Gastroesophageal sphincter (tissue), 4 donors: ENCODE measurements at places on chromosomes 2 and 18. TPM values are rescaled to one million over a fixed set of nuclear protein-coding genes. Genes with fewer than 3 reads are reported as not detected.

GRCh38 chr2:112482309-112483041 lies 519 bp downstream of the TTL start:
- ATAC-seq: peak; percentile 51

DNA sequence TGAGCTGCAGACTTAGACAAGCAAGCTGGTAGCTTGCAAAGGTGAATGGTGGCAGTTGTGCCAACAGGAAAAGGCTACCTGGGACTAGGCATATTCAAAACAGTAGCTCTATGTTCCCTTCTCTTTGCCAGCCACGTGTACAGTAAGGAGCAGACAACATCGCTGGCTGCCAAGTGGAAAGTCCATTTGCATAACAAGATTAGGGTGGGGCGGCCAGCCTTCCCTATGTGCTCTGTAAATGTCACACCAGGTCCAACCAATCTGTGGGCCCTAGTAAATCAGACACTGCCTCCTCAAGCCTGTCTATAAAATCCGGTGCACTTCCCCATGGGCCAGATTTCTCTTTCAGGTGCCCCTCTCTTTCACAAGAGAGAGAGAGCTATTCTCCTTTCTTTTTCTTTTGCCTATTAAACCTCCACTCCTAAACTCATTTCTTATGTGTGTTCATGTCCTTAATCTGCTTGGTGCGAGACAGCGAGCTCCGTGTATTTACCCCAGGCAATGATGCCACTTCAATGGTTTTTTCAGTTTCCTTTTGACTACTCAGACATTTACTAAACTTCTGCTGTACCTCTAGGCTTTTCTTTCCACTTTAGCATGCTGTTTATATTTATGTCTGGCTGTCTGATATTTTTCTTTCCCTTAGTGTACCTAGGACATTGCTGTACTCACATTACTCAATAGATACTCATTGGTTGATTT lies 297.4 kb upstream of the GCFC2 start:
- no peak for ATAC-seq

TSPYL6 gene
- total RNA-seq: not detected

GALM gene
- total RNA-seq: 10.9 TPM

- ATAC-seq: no peak
Observed at GRCh38 chr18:47500930-47501329, 249.5 kb upstream of the SKOR2 start.

DNA sequence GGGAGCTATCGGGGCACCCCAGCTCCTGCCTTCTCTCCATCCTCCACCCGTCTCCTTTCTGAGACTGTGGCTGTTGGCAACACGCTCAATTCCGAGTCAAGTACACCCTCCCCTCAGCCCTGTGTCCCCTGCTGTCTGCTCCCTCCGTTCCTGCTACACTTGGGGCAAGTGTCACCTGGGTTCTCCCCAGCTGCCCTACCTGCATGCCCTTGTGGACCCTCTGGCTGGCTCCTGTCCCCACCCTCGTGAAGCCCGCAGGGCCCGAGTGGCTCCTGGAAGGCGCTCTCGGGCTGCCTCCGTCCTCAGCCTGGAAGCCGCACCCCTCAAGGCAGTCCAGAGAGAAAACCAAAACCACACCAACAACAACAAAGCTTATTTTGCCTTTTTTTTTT lies 33.9 kb downstream of the PDIA6 start:
- no peak for ATAC-seq

- no peak for ATAC-seq
Observed at GRCh38 chr2:85511008-85511811, 27.8 kb upstream of the MAT2A start.

DNA sequence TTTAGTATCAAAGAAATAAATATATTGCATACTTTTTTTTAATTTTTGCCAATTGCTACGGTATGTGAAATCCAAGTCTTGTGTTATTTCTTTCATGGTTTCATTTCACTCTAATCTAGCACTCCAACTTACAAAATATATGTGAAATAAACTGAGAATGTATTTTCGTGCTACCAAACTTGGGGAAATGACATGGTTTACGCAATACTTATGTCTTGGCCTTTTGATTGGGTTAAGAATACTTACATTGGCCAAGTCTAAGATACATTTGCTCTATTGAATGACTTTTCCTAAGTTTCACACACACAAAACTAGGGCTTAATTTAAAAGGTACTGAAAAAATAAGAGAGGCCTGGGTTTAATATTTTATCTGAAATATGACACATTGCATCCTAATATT lies 80.5 kb downstream of the VRK2 start:
- no peak for ATAC-seq

GCG gene
- total RNA-seq: not detected

DNA sequence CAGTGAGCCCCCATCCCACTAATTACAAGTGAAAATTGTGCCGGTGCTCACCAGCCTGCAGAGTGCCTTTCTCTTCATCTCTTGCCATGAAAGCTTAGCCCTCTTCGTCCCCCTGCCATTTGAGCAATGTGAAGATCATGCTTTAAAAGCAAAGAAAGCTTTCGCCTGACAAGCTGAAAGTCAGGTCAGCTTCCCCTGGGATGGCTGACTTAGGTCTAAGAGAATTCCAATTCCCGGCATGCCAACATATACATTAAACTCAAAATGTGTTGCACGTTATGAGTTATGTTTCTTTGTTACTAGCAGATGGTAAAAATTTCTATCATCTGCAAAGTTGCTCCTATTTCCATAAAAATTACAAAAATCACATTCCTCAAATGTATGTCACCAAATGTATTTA lies 129.8 kb downstream of the AFF3 start:
- ATAC-seq: no peak

DNA sequence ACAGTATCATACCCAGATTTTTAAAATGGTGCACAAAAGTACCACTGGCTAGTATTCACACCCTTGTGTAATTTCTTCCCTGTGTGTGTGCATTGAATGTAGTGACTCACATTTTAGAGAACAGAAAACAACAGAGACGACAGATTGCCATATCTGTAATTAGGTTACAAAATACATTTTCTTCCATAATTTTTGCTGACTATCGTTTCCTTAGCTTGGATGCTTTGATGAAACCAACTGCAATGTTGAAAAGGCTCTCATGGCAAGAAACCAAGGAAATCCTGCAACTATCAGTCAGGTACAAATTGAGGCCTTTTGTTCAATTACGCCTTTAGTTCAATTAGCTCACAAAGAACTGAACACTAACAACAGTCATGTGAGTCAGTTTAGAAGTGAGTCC lies 484.4 kb downstream of the ZNF804A start:
- ATAC-seq: no peak

BCL2 gene
- total RNA-seq: 31.4 TPM

ITGB6 gene
- total RNA-seq: not detected

GRCh38 chr2:27496357-27497287 lies at the start of gene GCKR:
GCKR (plus strand) TSS chr2:27496839; CDS start chr2:27496905, 66 bp downstream.
- no peak for ATAC-seq

OSBPL1A gene
- 97.1 TPM for total RNA-seq

DNA sequence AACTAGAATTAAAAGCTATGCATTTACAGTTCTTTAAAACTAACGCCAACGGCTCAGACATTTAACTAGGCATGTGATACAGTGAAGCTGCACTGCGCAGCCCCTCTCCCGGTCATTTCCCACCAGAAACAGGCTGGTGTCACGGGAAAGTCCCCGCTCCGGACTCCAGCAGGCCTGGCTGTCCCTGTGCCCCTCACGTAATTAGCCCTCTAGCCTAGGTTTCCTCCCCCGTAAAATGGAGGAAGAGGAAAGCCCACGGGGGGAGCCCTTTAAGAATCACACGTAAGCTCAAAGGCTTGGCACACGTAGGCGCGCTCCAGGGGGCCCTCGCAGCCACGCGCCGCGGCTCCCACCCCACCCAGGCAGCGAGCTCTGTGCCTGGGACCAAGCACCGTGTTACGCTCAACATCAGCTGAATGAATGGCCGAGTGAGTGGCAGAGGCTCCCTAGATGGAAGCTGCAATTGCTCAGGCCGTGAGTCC lies 48.0 kb downstream of the KCNIP3 start:
- ATAC-seq: no peak

- no peak for ATAC-seq
Observed at GRCh38 chr2:138831154-138831553, 51.0 kb upstream of the NXPH2 start.

MREG gene
- 3.3 TPM for total RNA-seq

- ATAC-seq: no peak
Observed at GRCh38 chr2:231677632-231678104, 30.7 kb upstream of the PTMA start.

- no peak for ATAC-seq
Observed at GRCh38 chr2:77519164-77519887, 2.9 kb downstream of the LRRTM4 start.

GRCh38 chr2:179917272-179917671 lies 55.9 kb upstream of the ZNF385B start:
- no peak for ATAC-seq

GRCh38 chr2:8597559-8598225 lies 84.2 kb upstream of the ID2 start:
- ATAC-seq: no peak

COL4A3 gene
- 5.3 TPM for total RNA-seq

GRCh38 chr2:158142165-158142564 lies 40.5 kb downstream of the UPP2 start:
- ATAC-seq: no peak

CREG2 gene
- total RNA-seq: not detected

DNA sequence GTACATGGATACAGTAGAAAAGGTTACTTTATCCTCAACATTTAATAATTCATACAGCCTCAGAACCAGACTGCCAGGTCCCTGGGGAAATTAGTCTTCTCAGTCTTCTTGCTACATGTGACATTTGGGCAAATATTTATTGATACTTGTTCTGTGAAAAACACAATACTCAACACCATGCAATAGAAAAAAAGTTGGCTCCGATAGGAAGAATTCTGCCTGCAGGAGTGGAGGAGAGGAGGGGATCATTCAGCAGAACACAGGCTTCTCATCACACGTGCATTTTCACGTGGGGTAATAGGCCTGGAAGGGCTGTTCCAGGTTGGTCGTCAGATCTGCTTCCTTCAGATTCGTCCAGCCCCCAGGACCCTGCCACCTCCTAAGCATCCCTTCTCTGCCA lies 58.4 kb upstream of the ACKR3 start:
- ATAC-seq: no peak

GRCh38 chr2:44075541-44075940 lies 79.8 kb upstream of the LRPPRC start:
- peak; percentile 63 for ATAC-seq

DNA sequence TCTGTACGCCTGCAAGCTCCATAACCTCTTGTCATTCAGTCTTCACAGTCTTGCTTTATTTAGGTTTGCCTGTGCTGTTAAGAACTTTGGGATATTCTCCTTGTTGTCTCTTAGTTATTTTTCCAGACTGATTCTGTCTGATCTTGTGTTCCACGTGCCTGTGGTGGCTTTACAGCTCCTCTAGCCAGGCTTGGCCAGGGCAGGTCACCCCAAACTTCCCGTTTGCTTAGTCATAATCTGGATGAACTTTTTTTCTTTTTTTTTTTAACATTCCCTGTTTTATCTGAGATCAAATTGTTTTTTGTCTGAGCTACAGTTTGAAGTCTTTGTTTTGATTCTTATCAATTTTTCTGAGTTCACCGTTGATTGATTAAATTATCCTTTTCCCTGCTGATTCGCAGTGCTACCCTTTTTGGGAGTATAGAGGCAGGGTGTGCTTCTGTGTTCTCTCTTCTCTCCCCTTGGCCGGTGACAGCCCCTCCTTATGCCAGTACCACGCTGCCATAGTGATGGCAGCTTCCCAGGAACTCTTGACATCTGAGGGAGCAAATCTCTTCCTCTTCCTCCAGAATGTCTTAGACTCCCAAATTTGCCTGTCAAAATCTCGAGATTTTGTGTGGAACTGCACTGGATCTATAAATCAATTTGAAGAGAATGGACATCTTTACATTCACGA lies 2.5 kb downstream of the SP100 start:
- ATAC-seq: no peak

- ATAC-seq: no peak
Observed at GRCh38 chr2:31124904-31125303, 13.3 kb downstream of the GALNT14 start.

FTCDNL1 gene
- 1.3 TPM for total RNA-seq

DNA sequence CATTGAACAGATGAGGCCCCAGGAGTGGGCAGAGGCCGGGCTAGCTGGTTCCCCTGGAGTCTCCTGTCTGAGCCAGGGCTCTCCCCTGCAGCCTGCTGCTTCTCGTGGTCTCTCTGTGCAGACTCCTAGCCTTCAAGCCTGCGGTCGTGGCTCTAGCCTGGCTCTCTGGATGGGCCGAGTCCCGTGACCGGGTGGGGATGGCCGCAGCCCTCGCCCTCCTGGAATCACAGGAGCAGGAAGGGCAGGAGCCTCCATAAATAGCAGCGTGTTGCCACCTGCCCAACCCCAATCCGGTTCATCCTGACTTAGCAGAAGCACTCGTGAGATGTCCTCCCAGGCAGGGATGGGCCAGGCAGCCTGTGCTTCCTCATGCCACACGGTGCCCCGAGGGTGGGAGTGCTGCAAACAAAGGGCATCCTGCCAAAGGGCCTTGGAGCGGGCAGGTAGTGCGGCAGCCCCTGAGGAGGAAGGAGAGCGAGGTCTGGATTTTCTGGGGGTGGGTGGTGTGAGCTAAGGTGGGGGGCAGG lies 43.9 kb downstream of the FOSL2 start:
- ATAC-seq: no peak

UGT1A10 gene
- total RNA-seq: not detected

DNA sequence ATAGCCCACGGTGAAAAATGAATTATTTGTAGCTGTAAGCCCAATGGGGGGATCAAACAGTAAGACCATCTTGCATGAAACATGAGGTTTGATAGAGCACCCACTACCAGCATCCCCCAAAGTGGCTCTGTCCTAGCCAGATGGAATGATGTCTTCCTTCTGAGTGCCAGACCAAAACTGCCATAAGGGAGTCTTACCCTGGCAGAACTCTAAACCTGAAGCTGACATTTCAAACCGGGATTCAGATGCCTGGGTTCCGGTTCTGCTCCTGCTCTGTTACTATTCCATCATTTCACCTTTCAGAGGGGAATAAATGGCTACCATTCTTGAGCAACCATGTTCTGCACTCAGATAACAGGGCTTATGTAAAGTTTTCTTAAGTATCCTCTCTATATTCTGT lies 67.4 kb downstream of the MYO3B start:
- no peak for ATAC-seq

GRCh38 chr2:222544661-222545060 lies 111.2 kb downstream of the FARSB start:
- ATAC-seq: no peak

- no peak for ATAC-seq
Observed at GRCh38 chr2:197460649-197461048, 7.3 kb downstream of the COQ10B start.

GRCh38 chr18:79197531-79197930 lies 128.3 kb downstream of the ATP9B start:
- no peak for ATAC-seq

SPHKAP gene
- total RNA-seq: 0.27 TPM

MYCN gene
- total RNA-seq: 0.35 TPM

POTEC gene
- not detected for total RNA-seq

LYPD6B gene
- 0.54 TPM for total RNA-seq
